ENCODE measurements at places on chromosomes 1 and 21.

DNA sequence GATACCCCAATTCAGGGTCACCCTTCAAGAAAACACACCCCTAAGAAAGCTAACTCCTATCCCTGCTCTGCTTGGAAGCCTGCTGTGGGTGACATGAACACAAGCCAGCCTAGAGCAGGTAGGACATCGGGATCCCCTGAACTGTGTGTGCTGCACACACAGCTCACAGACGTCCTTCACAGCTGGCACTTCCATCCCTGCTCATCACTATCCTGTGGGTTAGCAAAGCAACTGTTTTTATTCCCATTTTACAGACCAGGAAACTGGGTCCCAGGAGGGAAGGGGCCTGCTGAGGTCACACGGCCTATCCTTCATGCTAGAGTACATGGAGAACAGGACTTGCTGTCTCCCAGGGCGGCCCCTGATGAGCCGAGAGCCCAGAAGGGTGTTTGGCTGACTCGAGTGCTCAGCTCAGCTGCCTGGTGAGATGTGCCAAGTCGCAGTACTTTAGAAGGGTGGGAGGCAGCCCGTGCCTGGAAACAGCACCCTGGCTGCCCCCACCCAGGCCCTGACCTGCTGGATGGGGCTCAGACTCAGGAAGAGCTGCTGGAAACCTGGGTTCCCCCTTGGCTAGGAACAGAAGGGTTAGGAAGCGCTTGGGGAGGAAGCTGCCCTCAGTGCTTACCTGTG is 28.3 kb upstream of the BTG2 start:
- DNase-seq, result no peak

GRCh38 chr1:16209847-16210407 is 2.5 kb downstream of the ARHGEF19 start:
- DNase-seq, result no peak

GRCh38 chr1:159923203-159924024 is 1.9 kb downstream of the TAGLN2 start:
- DNase-seq, result peak; percentile 54

DNA sequence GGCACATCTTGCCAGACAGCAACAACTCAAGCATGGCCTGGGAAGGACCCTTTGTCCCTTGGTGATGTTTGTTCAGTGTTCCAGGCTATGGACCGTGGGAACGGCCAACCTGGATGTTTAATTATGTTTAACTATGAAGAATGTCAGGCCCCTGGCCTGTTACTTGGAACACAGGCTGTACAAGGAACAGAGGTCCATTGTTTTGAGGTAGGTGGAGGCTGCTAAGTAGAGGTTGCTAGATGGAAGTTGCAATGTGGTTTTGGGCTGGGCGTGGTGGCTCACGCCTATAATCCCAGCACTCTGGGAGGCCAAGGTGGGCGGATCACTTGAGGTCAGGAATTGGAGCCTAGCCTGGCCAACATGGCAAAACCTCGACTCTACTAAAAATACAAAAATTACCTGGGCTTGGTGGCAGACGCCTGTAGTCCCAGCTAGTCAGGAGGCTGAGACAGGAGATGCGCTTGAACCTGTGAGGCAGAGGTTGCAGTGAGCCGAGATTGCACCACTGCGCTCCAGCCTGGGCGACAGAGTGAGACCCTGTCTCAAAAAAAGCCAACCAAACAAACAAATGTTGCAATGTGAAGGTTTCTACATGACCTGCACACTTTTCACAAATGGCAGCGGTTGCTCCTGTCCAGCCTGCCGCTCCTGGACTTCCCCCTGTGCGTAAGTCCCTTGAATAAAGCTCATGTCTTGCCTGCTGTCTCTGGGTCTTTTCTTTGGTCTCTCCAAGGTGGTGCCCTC is 2.5 kb upstream of the LEFTY1 start:
- DNase-seq, result no peak

DNA sequence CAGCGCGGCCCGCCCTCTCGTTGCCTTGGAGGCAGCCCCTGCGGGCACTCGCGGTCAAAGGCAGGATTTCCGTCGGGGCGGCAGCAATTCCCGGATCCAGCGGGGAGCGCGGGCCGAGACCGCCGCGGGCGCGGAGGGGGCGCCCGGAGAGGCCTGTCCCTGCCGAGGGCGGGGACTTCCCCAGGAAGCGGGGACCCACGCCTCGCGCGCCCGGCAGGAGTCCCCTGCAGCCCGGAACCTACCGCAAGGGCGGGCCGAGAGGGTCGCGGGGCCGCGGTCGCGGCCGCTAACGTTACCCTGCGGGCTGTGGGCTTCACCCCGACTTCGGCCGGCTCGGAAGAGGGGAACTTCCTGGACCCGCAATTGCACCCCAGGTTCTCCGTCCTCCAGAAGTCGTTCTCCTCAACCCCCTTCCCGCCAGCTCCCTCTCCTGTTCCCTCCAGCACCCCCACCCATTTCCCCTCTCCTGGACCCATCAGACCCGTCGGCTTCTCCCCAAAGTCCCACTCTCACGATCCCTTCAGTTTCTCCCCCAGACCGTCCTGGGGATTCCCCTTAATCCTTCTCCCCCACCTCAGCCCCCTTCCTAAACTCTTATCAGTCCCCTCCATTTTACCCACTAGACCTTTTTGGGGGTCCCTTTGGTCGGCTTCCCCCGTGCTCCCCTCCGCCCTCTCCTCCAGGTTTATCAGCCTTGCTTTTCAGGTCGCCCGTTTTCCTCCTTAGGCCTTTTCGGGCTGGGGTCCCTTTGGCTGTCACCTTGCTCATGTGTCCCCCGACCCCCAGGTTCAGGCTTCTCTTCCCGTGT is 604 bp downstream of the FGR start:
- DNase-seq, result no peak

GRCh38 chr21:39675993-39676661 is 63.4 kb downstream of the B3GALT5 start:
- no peak for DNase-seq

GRCh38 chr1:160168016-160168415 is 16.6 kb downstream of the ATP1A4 start:
- DNase-seq, result no peak

DNA sequence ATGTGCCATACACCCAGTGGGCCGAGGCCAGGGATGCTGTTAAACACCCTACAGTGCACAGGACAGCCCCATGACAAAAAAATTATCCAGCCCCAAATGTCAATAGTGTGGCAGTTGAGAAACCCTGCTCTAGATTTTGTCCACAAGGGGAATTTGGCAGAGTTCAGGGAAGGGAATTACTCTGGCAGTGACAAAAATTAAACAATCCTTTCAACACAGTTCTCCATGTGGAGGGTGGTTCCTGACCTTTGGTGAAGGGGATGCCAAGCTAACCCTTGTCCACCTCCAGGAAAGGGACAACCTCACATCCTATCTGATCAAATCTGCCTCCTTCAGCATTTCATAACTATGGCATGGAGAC is 28.4 kb upstream of the CD84 start:
- no peak for DNase-seq

DNA sequence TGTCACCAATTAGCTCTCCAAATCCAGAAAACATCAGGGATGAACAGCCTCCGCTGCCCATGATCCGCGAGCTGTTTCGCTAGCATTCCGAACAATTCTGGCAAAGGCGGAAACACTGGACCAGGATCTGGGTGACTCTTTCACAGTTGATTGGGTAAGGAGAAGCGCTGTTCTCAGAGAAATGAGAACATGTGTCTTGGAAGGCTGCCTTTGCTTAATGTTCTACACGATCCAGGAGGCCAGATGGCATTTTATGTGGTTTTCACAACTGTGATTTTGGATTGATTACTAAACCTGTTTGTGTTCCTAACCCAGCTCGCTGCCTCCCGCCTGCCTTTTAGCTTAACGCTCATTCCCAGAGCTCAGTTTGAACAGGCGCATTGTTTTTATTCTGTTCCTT is 144.0 kb downstream of the KIF26B start:
- DNase-seq, result no peak

DNA sequence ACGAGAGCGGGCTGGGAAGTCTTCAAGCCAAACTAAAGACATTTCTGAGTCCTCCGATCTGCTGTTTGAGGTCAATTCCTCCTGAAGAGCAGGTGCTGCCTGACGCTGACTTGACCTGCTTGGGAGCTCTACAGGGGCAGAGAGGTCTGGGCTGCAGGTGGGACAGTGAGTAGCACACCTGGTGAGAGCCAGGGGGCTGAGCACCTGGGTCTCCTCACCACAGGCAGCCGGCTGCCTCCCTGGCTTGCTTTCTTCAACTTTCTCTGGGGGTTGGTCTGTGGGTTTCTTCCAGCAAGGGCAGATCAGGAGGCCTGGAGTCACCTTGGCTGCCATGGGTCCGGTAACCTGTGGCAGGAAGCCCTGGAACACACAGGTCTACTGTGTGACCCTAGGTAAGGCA is 107.4 kb upstream of the EDN2 start:
- DNase-seq, result no peak

- DNase-seq, result no peak
Observed at GRCh38 chr1:167934426-167935215, 1.9 kb upstream of the DCAF6 start.

DNA sequence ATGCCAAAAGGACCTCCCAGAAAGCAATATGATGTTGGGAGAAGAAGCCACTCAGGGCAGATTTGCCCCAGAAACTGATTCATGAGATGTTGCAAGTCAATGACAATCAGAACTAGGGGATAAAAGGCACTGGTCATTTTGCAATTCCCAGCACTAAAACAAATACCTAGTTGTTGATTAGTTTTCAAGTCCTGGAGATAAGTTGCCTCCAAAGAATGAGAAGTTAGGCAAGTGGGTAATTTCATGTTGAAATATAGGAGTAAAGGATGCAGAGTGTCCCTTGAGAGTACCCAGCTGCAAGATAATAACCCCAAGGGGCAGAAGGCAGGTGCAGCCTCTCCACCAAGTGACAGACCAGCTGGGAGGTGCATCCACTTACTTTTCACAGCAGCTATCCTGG is 363.6 kb downstream of the PBX1 start:
- no peak for DNase-seq
